ENCODE measurements at places on chromosomes 7 and 10.

DNA sequence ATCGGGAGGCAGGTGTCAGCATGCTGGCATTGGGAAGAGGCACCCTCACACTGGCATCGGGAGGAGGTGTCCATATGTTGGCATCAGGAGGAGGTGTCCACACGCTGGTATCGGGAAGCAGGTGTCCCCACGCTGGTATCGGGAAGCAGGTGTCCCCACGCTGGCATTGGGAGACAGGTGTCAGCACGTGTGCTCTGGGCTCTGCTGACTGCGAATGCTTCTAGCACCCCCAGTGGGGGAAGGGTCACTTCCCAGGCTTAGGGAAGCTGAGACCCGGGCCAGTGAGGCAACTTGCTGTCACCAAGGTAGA lies 92.5 kb upstream of the IKZF1 start:
- no peak for DNase-seq

DNA sequence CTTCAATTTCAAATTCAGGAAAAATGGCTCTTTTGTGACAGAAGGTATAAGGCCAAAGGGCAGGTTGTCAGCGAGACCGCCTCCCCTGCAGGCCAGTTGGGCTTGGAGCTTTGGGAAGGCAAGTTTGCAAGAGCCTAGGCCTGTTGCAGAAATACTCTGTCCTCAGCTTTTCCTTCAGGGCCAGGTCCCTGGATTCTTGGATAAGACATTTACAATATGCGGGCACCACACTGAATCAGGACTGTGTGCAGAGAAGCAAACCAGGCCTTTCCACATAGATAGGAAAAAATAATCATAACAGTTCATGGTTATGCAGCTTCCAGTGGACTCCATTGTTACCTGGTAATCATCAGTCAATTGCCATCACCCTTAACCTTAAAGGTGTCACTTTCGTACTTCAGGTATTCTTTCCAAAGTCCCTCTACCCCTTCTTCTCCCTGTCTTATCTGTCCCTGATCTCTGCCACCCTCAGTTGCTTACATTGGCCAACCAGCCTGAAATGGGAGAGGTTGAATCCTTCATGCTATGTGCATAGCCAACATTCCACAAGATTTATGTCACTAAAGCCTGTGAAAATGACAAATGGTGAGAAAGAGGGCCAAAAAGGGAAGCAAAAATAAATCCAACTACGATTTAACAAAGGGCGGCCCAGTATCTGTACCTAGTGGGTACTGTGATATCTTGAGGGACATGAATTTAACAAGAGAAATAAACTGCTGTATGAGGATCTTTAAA lies 304.5 kb upstream of the NFE2L3 start:
- no peak for DNase-seq

DNA sequence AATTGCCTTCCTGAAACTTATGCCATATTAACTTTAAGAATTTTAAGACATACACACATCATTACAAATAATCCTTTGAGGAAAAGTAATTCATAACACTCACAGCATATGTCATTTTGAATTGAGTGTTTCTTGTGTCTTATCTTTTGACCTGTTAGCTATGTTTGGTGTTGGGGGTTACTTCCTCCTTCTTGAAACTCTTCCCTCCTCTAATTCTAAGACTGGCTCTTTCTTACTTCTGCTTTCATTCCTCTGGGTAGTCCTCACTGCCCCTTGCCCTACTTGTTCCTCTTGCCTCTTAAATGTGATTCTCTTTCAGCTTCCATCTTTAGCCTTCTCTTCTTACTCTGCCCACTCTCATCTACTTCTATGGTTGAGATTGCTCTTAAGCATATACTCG lies 28.3 kb upstream of the PIP4K2A start:
- DNase-seq: no peak

GRCh38 chr7:107394831-107395230 lies 75.0 kb upstream of the GPR22 start:
- no peak for DNase-seq

DNA sequence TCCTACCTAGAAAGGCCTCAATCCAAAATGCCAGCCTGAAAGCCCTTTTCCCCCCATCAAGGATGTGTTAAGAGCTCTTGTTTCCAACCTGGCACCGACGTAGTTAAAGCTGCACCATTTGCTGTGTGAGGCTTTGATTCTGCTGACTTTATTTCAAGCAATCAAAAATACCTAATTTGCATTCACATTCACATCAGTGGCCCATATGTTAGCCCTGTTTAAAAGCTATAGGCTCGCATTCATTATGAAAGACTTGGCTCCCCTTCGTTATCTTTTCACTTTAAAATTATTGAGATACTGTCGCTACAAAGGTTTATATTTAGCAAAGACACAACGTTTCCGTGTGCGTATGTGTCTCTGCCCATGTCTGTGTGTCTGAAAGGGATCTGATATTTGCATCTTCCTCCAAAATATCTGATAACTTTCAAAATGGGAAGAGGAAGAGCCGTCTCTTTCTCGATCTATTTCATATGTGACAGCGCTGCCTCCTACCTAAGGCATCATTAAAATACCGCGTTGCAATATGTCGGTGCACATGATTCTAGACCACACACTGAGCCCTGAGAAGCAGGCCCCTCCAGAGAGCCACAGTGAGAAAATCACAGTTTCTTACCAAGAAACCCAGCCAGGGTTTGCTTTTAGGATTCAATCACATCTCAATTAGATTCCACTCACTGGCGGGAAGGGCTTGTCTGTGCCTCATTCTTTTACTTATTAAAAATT lies 57.1 kb upstream of the ITPRID1 start:
- DNase-seq: no peak

GRCh38 chr10:95339863-95340262 lies 49.1 kb upstream of the PDLIM1 start:
- no peak for DNase-seq

All from stimulated activated CD8-positive, alpha-beta memory T cell treated with anti-CD3 and anti-CD28 coated beads, Interleukin-12 subunit alpha, Interleukin-12 subunit beta, amount 100 ng/mL, for 1 hour (primary cell).